Activated T-cell treated with anti-CD3 and anti-CD28 coated beads, Interleukin-2, amount 50 U/mL, for 24 hours (primary cell): ENCODE measurements at places on chromosomes 1 and 21.

- DNase-seq, result peak; percentile 52
Observed at GRCh38 chr21:46667741-46668380, 32.4 kb downstream of the PRMT2 start.

DNA sequence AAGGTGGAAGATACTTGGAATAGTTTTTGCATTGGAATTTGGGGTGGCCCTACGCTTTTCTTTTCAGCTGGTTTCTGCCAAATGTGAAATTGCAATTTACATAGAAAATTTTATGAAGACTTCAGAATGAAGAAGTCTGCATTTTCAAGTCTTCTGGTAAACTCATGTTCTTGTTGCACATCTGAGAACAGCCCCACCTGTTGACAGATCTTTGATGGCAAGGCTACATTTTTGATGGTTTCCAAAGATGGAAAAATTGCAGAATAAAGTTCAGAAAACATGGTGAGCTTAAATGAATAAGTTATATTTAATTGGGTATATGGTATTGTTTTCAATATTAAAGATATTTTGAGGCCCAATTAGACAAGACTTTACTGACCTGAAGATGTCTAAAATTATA, 25.4 kb downstream of the OLFM3 start:
- no peak for DNase-seq

- DNase-seq, result no peak
Observed at GRCh38 chr1:12435639-12436344, 182.2 kb downstream of the DHRS3 start.

DNA sequence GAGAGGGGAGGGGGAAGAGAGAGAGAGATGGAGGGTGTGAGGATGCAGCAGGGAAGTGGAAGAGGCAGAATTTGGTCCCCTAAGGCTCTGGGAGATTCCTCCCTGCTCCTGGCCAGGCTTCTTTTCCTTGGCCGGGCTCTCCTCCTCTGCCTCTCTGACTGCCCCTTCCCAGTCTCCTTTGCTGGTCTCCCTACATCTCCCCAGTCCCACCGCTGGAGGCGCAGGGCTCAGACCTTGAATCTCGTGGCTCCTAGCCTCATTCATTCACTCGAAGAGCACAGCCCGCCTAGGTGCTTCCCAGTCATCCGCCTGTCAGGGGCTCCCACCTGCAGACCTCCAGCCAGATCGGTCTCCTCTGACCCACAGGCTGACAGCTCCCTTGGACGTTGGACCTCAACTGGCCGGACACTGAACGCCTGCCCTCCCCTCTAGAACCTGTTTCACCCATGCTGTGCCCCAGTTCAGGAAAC, 76.5 kb downstream of the VWA5B1 start:
- peak; percentile 44 for DNase-seq

- no peak for DNase-seq
Observed at GRCh38 chr1:203448521-203449061, 27.0 kb upstream of the PRELP start.

GRCh38 chr1:56265216-56265615, 314.1 kb downstream of the PLPP3 start:
- no peak for DNase-seq

- no peak for DNase-seq
Observed at GRCh38 chr1:211640301-211640630, 35.2 kb downstream of the NEK2 start.

DNA sequence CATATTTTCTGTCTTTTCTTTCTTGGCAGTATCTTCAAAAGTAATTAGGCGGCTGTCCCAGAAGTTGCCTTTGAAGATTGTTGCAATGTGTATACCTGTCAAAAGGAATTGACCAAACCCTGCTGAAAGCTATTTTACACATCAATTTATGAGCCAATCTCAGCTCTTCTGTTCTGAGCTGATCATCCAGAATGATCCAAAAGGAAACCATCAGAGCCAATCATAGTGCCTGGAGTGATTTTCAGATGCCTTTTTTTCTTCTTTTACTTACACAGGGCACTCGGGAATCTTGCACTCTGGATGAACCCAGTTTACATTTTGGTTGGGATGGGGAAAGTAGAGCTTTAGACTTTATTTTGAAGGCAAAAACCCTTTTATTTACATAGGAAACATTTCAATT, 21.8 kb upstream of the APOBEC4 start:
- no peak for DNase-seq

- no peak for DNase-seq
Observed at GRCh38 chr1:30327370-30328099, 395.9 kb downstream of the MATN1 start.

GRCh38 chr1:198443365-198444233, 96.9 kb downstream of the ATP6V1G3 start:
- no peak for DNase-seq

DNA sequence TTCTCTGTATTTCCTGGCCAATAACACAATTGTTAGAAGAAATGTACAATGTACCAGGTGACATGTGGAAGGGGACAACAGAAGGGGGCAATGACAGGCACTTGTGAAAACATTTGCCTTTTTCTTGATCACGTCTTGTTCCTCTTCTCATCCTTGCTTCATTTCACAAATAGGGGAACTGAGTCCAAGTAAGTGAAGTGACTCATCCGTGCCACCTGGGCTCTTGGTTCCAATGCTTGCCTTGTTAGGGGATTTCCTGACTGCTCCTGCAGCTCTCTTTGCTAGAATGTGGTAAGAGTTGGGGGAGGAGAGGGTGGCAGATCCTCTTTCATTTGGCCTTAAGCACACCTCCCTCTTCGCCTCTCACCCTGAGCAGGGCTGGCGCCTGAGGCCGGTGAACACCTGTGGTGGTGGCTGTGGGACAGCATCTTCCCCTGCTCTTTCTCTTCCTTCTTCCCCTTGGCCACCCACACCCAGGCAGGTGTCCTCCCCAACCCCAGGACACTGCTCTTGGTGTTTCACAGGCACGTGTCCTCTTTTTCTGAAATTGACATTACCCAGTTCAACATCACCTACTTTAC, 2.2 kb upstream of the RHEX start:
- DNase-seq, result peak; percentile 60

DNA sequence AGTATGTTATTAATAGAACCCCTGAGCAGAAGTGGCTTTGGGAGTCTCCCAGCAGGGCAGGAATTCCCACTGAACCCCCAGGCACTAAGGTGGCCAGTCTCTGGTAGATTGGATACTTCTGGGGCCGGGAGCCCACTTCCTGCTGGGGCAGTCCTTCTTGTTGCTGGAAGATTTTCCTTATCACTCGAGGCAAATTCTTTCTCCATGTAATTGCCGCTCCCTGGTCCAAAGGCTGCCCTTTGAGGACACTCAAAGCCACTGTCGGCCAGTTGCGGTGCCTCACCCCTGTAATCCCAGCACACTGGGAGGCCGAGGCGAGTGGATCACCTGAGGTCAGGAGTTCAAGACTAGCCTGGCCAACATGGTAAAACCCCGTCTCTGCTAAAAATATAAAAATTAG, 22.6 kb upstream of the TNFRSF1B start:
- DNase-seq, result no peak

DNA sequence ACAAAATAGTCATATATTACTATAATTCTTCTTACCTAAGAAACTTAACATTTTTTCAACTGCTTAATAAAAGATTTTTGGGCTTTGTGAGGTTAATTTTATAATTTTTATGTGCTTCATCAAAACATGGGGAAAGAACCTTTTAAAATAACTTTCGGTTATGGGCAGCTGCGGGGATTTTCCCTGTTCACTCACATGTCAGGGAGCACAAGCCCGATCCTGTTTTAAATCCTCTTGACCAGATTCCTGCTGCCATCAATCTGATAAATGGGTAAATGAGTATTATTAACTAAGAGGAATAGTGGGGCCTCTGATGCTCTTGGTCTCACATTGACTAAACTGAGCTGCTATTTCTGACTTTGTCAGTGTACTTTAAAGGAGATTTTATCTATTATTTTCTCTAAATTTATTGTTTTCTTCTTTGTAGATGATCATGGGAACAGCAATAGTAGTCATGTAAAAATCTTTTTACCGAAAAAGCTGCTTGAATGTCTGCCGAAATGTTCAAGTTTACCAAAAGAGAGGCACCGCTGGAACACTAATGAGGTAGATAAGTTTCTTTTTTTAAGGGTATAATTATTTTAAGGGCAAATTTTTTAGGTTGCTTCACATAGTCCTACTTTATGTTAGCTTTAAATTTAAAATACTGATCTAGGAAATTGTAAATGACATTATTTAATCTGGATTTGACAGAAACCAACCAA, 39.6 kb downstream of the CAMTA1 start:
- DNase-seq, result no peak

GRCh38 chr1:235326719-235327558, 1.0 kb downstream of the ARID4B start:
- peak; percentile 76 for DNase-seq

GRCh38 chr1:160400646-160401486, 502 bp downstream of the VANGL2 start:
- DNase-seq, result peak; percentile 41

DNA sequence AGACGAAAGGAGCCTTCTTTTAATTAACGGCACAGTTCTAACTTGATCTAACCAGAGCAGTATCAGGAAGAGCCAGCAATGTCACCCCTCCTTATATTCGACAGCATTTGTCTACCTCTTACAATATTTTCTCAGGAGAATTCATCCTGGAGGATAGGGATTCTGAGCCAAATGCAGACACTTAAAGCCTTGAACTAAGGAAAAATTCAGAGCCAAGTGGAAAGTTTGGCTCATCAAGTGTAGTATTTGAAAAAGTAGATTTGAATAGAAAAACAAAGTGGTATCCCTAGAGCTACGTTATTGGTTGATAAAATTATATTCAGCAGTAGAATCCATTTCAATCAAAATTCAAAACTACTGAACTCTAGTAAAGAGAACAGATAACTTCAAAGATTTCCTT, 732.0 kb upstream of the ADGRL2 start:
- no peak for DNase-seq

GRCh38 chr1:30039354-30040080, 683.9 kb downstream of the MATN1 start:
- no peak for DNase-seq

DNA sequence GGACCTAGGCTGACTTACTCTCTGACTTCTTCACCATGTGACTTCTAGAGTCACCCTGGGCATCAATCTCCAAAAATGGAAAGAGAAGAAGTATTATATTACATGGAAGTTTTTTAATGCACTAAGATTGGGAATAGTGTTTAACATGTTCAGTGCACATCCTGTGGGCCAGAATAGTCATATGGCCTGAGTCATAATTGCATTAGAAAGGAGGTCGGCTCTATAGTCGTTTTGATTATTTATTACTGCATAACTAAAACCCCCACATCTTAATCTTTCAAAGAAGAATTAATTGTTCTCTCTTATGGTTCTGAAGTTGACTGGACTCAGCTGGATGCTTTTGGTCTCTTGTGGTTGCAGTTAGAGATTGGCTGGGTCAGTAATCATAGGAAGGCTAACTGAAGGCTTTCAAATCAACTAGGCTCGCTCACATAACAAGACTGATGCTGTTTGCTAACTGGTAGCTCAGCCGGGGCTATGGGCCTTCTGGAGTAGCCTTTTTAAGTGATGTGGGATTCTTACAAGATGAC, 810.6 kb upstream of the ADGRL4 start:
- DNase-seq, result no peak

DNA sequence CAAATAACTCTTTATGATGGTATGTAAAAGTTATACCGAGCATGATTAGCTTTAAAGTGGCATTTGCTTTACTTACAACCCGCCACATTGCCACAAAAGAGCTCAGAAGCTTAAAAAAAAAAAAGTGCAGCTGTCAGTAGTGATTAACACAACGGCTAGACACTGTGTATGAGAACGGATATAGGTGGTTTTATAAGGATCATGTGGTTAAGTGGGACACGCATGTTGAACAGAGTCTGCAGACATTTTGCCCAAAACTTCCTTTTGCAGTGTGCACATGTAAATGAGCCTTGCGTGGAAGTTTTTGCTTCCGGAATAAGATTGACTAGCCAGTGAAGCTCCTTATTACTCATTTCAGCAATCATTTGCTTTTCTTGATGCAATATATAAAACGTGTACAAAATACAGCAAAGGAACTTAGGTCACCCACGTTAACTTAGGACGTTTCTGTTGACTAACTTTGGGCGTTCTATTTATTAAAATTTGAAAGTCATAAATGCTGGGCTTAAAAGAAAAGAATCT, 58.7 kb upstream of the RGS1 start:
- DNase-seq, result no peak

DNA sequence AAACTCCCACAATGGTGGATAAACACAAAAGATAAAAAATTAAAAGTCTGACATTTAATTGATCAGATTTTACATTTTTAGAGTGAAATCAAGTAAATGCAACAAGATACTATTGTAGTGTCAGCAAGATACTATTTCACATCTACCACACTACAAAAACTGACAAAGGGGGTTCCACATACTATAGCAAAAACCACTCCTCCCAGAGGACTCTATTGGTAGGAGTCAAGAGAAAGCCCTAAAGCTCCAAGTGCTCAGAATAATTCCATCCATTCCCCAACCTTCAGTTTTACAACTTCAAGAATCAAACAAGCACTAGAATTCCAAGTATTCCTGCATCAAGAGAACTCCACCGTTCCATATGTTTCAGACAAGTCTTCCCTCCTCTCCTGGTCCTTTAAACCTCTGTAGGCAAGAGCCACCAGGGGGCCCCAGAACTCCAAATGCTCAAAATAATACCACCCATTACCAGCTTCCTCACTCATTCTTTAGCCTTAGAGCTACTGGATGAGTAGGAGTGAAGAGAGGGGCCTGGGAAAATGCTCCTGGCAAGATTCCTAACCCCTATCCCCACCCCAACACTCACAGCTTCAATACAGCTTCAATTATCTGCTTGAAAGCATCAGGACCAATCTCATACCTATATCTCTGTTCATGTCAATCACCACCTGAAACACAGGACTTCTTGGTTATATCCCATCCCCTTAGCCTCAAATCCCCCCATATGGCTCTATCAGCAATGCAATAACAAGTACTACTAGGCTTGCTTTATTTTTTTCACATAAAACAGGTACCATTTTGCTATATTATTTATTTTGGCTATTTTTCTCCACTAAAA, 9.9 kb downstream of the TOR1AIP2 start:
- peak; percentile 58 for DNase-seq

DNA sequence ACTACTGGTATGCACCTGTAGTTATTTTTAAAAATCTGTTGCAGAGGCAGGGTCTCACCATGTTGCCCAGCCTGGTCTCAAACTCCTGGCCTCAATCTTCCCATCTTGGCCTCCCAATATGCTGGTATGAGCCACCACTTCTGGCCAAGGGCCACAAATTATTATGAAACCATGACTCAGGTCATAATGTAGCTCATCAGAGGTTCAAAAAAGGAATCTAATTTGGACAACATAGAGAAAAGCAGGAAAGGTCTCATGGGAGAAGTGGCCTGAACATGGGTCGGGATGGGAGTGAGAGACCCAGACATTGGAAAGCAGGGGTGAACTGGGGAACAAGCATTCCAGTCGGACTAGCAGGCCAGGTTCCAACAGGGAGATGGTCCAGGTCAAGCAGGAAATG, 45.2 kb upstream of the C1orf198 start:
- DNase-seq, result no peak

GRCh38 chr1:192524223-192524622, 51.4 kb upstream of the RGS1 start:
- no peak for DNase-seq

- DNase-seq, result no peak
Observed at GRCh38 chr1:85049735-85050166, 1.5 kb upstream of the MCOLN3 start.

GRCh38 chr1:201127755-201128455, 921 bp upstream of the ASCL5 start:
- no peak for DNase-seq
